ENCODE measurements at places on chromosomes 11 and 22.

DNA sequence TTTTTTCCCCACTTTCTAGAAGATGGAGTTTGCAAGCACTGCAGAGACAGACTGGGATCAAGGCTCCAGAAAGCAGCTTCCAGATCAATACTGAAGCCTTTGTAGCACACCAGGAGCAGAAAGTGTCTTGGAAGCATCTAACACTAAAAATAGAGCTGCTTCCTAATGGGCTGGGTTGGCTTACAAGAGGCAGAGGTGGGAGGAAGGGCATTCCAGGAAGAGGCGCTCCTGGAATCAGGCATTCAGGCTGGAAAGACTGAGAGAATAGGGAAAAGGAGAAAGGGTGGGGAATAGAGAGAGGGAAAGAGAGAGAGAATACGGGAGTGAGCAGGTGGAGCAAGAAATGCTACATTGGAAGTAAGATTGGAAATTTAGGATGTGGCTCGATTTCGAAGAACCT, 395.9 kb downstream of the OPCML start:
- no peak for DNase-seq

DNA sequence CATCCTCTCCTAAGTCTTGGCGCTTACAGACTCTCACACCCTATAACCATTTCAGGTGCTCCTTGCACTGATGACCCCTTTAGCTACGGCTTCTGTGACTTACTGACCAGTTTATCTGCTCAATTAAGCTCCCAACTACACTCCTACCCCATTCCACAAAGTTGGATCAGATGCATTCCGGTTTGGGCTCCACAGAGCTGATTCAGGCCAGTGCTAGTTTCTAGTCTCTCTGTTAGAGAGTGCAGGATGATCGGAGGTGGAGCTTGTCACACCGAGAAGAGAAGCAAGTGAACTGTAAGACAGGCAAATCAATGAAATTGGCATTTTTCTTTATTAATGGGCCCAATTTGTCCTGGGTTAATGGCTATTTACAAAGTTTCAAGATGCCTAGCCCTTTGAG, 436.8 kb upstream of the CADM1 start:
- DNase-seq, result no peak

- DNase-seq, result no peak
Observed at GRCh38 chr22:35305525-35306070, 5.9 kb downstream of the TOM1 start.

- DNase-seq, result peak; percentile 32
Observed at GRCh38 chr11:63917692-63918506, 935 bp upstream of the RCOR2 start.

DNA sequence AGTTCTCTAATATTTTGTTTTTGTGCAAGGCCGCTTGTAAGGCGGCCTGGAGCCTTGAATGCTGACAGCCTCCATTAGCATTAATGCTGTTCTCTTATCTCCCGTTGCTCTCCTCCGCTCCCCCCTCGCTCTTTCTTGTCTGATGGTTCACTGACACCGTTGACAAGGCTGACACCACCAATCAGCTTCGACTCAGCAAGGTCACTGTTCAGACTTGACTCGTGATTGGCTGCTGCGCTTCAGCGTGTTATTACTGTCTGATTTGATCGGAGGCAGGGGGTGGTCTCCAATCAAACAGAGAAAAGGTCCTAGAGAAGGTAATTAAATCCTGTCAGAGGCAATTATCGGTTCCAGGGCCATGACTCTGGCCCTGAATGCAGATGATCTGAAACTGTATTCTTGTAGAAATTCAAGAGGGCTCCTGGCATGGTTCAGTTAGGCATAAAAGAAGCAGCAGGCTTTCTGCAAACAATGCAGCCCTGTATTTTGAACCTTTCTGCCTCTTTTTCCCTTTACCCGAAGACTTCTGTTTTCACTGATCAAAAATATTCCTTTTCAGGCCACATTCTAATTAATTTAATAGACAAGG, 49.3 kb upstream of the MPPED2 start:
- DNase-seq, result no peak

DNA sequence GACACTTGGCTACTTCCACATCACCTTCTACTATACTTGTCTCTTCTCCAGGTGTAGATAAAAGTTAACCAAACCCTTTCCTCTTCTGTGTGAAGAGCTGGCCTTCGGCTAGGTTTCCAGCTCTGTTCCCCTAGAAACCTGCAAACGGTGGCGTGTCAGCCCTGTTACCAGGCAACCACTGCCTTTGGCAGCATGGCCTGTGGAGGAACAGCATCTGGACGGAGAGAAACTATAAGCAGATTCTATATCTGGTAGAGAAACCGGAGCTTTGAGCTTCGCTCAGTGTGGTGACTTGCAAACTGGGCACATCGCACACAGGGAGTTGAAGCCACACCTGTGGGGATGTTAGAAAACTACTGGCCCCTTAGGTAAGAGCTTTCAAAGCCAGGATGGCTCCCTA, 35.9 kb downstream of the ARAP1 start:
- no peak for DNase-seq

Data from ELR (cell line).